ENCODE measurements at places on chromosomes 5 and 9. TPM values are rescaled to one million over a fixed set of nuclear protein-coding genes. Genes with fewer than 3 reads are reported as not detected.

Gene IL9
- total RNA-seq, result not detected

Gene ROPN1L
- not detected for total RNA-seq

Gene SPATA31D4
- not detected for total RNA-seq

Gene ENTREP1
- total RNA-seq, result not detected

Gene SHC3
- 0.42 TPM for total RNA-seq

Gene WDR5
- total RNA-seq, result 36.1 TPM

Gene NUTM2F
- not detected for total RNA-seq

Gene ADAMTS6
- total RNA-seq, result 7.7 TPM

Gene KCNV2
- total RNA-seq, result not detected

Gene TRAPPC13
- 21.6 TPM for total RNA-seq

Gene AFAP1L1
- 0.13 TPM for total RNA-seq

Gene CATSPER3
- 0.78 TPM for total RNA-seq

DNA sequence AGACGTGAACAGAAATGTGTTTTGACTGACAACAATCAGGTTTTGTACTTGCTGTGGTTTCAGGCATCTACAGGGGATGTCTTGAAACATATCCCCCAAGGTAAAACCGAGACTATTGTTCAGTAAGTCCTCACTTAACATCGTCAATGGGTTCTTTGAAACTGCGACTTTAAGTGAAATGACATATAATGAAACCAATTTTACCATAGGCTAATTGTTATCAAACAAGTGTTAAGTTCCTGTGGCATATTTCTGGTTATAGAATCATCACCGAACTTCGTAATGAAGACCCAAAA, 16.4 kb upstream of the OMD start:
- no peak overlapping the region for H3K27ac ChIP-seq
- no peaks in the 10 kb centered on the region for H3K36me3 ChIP-seq
- H3K4me1 ChIP-seq, result no peaks in the 10 kb centered on the region
- no peaks in the 10 kb centered on the region for H3K27me3 ChIP-seq
- H3K4me3 ChIP-seq, result peak overlapping the region; percentile 48
- no peak for DNase-seq

DNA sequence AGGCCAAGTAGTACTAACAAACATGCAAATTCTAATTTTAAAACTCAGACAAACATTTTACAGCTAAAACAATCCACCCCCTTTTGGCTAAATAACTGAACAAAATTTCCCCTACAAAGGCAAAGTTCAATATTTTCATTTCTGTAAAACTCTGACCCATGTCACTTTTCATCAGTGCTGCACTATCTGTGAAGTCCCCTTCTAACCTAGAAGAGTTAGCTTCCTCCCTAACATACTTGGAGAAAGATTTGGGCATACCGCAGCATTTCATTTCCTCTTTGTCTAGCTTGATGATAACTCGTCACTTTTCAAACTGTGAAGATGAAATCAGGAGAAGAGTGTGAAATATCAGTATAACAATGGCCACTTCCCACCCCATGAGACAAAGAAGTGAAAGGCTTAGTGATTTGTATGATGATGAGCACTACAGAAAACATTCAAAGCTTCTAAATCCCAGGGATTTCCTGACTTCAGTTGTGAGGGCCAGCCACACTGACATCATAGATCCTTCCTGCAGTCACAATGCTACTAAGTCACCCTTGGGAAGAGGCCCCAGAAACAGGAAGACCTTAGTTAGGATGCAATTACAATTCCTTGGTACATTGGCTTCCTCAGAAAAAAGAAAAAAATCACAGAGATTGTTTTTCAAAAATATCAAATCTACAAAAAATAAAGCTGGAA, at the start of gene FAM81B:
FAM81B (plus strand) TSS at position 555 of the 681 bp plus-strand sequence; CDS start at position 579, 24 bp downstream.
- no peak within 1 kb of the TSS for H3K27ac ChIP-seq
- H3K27me3 ChIP-seq, result peaks cover 11% of the 10 kb centered on the region
- no peaks in the 10 kb centered on the region for H3K36me3 ChIP-seq
- no peak within 1 kb of the TSS for H3K4me3 ChIP-seq
- no peak for DNase-seq

DNA sequence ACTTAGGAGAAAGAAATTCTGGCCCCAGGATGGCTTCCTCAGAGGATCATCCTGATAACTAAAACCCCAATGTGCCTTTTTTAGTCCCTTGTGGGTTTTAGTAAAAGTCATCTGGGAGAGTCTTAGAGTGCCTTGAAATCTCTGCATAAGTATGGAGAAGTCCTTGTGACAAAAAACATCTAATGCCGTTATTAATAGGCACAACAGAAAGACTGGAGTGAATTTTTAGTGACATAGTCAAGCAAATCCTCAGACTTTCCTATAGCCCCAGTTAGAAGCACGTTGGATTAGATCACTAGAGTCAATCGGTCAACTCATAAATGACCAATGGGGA, 108.2 kb upstream of the MPDZ start:
- H3K4me1 ChIP-seq, result no peaks in the 10 kb centered on the region
- H3K36me3 ChIP-seq, result peaks cover 27% of the 10 kb centered on the region
- no peak for DNase-seq
- H3K27me3 ChIP-seq, result no peaks in the 10 kb centered on the region
- H3K4me3 ChIP-seq, result no peak overlapping the region
- H3K27ac ChIP-seq, result no peak overlapping the region

- H3K27me3 ChIP-seq, result no peaks in the 10 kb centered on the region
- no peak for DNase-seq
- H3K36me3 ChIP-seq, result peaks cover 27% of the 10 kb centered on the region
Observed at GRCh38 chr9:83967073-83967472, 12.9 kb downstream of the HNRNPK start.

- no peaks in the 10 kb centered on the region for H3K4me1 ChIP-seq
- no peak overlapping the region for H3K4me3 ChIP-seq
- no peak for DNase-seq
- peaks cover 3% of the 10 kb centered on the region for H3K27me3 ChIP-seq
- no peak overlapping the region for H3K27ac ChIP-seq
Observed at GRCh38 chr5:179195561-179196404, 135.6 kb downstream of the ZNF354C start.

- no peaks in the 10 kb centered on the region for H3K36me3 ChIP-seq
- H3K4me3 ChIP-seq, result no peak overlapping the region
- H3K27me3 ChIP-seq, result peaks cover 96% of the 10 kb centered on the region
- no peaks in the 10 kb centered on the region for H3K4me1 ChIP-seq
Observed at GRCh38 chr5:181120761-181121160, 10.2 kb downstream of the OR2V1 start.

DNA sequence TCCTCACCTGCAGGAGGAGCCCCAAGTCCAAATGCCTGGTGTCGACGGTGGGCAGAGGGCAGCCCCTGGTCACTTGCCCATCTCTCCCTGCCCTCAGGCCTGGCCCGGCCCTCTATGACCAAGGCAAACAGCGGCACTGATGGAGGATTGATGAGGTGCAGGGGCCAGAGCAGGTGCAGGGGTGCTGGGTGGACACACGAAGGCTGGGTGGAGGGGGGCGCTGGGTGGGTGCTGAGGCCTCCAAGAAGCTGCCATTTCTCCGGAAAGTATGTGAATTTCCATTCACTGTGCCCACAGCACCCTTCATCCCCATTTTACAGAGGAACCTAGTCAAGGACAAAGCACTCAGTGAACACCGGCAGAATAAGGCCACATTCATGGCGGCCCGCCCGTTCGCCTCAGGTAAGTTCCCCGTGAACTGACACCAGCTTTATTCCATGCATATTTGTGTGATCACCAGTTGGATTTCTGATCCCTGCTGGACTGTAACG, 143.8 kb upstream of the PPP1R26 start:
- H3K27ac ChIP-seq, result no peak overlapping the region
- H3K27me3 ChIP-seq, result peaks cover 17% of the 10 kb centered on the region
- H3K36me3 ChIP-seq, result no peaks in the 10 kb centered on the region
- H3K4me3 ChIP-seq, result no peak overlapping the region

DNA sequence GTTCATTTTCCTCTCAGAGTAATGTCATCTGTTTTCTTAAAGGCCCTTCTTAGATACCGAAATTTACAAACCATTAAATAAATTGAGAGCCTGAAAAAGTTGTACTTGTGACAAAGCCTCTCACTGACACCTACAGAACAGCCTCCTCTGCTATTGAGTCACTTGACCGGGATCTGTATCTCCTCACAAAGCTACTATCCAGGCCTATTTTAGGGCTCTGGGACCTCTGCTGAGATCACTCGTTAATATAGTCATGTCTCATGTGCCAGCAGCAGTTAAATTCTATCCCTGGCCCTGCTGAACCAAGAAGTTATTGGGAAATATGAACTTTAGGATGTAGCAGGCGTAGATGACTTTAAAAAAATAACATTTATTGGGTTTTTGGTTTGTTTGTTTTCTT, 31.1 kb downstream of the FBXO38 start:
- no peak for DNase-seq
- H3K27me3 ChIP-seq, result no peaks in the 10 kb centered on the region
- no peak overlapping the region for H3K4me3 ChIP-seq
- H3K36me3 ChIP-seq, result peaks cover 40% of the 10 kb centered on the region

GRCh38 chr5:82422001-82422740, 144.0 kb upstream of the RPS23 start:
- H3K27ac ChIP-seq, result no peak overlapping the region
- H3K36me3 ChIP-seq, result no peaks in the 10 kb centered on the region
- H3K27me3 ChIP-seq, result no peaks in the 10 kb centered on the region
- no peak for DNase-seq
- no peak overlapping the region for H3K4me3 ChIP-seq

DNA sequence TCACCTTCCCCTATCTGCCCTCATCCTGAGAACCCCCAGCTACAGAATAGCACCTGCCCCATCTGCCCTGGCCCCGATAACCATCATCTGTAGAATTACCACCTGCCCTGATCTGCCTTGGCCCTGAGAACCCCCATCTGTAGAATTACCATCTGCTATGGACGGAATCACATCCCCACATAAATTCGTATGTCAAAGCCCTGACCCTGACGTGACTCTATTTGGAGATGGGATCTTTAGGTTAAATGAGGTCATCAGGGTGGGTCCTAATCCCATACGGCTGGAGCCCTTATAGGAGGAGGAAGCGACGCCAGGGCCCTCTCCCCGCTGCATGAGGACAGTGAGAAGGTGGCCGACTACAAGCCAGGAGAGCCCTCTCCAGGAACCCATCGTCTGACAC, 32.6 kb downstream of the SARDH start:
- H3K27ac ChIP-seq, result peak overlapping the region; percentile 45
- H3K36me3 ChIP-seq, result no peaks in the 10 kb centered on the region
- no peak overlapping the region for H3K4me3 ChIP-seq
- DNase-seq, result no peak

DNA sequence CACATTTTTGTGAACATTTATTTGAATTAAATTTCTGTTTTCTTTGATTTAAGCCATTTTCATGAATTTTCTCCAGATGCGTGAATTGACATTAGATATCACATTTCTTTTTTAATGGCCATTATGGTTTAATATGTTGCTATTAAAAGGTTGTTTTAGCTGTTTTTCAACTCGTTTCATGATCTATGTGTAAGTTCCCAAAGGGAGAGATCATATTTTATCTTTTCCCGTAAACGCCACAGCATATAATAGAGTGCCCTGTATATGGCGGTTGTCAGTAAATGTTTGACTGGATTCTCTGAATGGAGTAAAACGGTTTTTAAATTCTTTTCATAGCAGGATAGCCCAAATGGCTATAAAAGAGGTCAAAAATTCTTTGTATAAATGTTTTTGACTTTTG, 35.8 kb downstream of the ZCCHC7 start:
- H3K4me3 ChIP-seq, result no peak overlapping the region
- DNase-seq, result no peak
- peaks cover 47% of the 10 kb centered on the region for H3K36me3 ChIP-seq
- H3K27ac ChIP-seq, result no peak overlapping the region

DNA sequence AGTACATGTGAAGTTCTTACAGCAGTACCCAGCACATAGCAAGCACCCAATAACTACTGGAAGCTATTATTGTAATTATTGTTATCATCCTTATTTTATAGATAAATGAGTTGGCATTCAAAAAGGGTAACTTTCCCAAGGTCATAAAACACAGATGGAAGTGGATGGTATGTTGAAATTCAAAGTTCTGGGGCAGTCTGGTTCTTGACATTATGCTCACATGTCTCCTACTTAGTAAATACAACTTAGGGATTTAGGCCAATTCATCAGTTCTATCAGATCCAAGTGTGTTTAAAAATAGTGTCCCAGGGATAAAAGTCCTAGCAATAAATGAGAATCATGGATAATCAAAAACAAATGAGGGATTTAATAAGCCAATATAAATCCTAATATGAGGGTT, 265.2 kb downstream of the ADAMTSL1 start:
- no peaks in the 10 kb centered on the region for H3K36me3 ChIP-seq
- no peaks in the 10 kb centered on the region for H3K4me1 ChIP-seq
- DNase-seq, result no peak
- H3K27ac ChIP-seq, result no peak overlapping the region
- no peaks in the 10 kb centered on the region for H3K27me3 ChIP-seq
- H3K4me3 ChIP-seq, result no peak overlapping the region

GRCh38 chr9:35726931-35727330, 5.1 kb downstream of the TLN1 start:
- DNase-seq, result peak; percentile 51
- H3K27ac ChIP-seq, result no peak overlapping the region
- H3K27me3 ChIP-seq, result no peaks in the 10 kb centered on the region
- no peaks in the 10 kb centered on the region for H3K4me1 ChIP-seq
- peak overlapping the region; percentile 81 for H3K4me3 ChIP-seq
